Fibroblast of skin of scalp (primary cell): ENCODE measurements at places on chromosomes 2 and 18.

DNA sequence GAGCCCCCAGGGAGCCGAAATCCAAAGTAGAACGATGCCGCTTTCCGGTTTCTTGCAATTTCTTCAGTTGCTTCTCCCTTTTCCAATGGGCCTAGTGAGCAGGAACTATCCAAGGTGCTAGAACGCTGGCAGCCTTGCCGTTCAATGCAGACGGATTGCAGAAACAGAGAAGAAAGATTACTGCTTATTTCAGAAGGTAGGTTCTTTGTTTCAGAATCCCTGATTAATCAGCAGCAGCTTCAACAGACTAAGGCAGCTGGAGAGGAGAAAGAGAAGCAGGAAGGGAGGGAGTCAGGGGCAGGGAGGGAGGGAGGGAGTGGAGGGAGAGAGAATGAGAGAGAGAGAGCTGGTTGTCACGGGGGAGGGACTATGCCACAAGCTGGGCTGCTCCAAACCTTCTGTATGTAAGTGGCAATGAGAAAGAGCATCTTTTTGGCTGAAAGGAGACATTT is 576 bp downstream of the NYAP2 start:
- peak; percentile 65 for DNase-seq

DNA sequence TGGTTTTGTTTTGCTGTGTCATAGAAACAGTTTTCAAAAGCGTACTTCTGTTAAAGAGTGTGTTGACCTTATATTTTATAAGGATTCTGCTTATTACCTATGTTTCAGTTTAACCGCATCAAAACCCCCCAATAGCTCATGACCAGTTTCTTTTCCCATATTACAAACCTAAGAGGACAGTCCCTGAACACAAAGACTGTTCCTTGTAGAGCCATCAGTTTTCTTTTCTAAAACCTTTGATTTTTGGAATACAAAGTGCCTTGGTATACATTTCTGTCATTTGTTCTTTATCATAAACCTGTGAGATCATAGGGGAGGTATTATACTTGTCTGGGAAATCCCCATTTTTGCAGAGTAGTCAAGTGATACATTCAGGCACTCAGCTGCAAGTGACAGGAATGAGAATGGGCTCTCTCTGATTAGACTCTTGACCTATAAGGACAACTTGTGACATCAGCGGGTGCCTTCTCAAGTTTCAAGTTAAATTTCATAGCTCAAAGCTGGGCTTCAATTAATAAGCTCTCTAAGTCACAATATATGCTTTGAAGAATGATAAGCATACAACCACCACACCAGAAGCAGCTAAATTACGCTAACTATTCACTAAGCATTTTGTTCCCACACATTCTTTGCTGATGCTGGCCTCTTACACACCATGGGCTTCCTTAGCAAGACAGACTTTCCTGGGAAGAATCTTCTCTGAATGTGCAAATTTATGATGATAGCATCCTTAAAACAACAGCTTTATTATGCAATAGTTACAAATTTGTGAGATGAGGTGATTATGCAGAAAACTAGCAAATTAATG is 97.5 kb upstream of the CD302 start:
- DNase-seq, result no peak

GRCh38 chr18:80231616-80232015 is 15.7 kb downstream of the PARD6G start:
- DNase-seq, result no peak

- DNase-seq, result no peak
Measured at GRCh38 chr18:22447792-22448191, 30.1 kb upstream of the CTAGE1 start.

- no peak for DNase-seq
Measured at GRCh38 chr18:31104444-31104843, 2.2 kb upstream of the DSC2 start.

GRCh38 chr2:12293874-12294273 is 422.9 kb upstream of the TRIB2 start:
- no peak for DNase-seq

GRCh38 chr2:180644709-180645108 is 335.7 kb upstream of the UBE2E3 start:
- DNase-seq, result no peak

DNA sequence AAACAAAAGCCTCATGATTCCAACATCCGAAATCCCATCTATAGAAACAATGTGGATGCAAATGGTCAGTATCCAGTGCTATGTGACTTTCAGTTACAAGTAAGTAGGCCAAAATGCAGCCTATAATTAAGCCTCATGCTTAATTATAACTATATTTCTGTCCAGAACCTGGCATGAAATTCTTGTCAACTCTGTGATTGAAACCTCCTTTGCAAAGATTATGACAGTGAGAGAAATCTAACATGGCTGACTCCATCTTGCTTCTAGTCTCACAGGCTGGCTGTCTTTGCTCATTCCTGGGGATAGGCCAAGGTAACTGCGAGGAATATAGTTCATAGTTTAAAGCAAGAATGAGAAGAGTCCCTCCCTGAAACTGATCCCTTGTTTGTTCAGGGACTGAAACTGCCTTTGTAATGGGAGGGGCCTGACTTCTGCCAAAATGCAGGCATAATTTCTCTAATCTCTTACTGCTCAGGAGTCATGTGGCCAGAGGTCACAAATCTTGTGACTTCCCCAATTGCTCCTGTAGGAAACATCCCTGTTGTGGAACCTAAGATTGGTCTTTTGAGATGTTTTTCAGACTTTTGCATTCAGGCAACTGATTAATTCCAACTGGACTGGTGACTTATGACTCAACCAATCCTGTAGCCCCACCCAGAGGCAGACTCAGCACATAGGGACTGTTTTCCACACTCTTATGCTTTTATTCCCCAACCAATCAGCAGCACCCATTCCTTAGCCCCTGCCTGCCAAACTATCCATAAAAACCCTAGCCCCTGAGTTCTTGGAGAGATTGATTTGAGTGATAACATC is 84.5 kb upstream of the TLK1 start:
- peak; percentile 29 for DNase-seq

- DNase-seq, result peak; percentile 66
Measured at GRCh38 chr2:7593360-7593759, 676.1 kb downstream of the RNF144A start.

DNA sequence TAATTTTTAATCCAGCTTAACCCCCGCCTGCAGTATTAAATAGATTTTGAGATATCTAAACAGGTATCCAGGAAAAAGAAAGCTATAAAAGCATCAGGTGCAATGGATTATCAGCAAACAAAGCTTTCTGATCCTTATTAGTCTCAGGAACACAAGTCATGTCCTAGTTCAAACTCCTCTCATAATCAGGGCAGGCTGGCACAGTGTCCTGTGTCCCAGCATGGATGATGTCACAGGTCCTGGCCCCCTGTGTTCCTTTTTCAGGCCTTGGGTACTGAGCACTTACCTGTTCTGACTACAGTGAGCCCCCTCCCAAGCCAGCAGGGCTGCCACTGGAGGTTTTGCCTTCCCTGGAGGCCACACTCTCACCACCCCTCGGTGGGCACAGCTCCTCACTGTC is 19.5 kb upstream of the MRO start:
- no peak for DNase-seq

- DNase-seq, result peak; percentile 97
Measured at GRCh38 chr18:32349728-32350395, 120.8 kb downstream of the GAREM1 start.

- DNase-seq, result no peak
Measured at GRCh38 chr2:124663645-124663997, 638.5 kb downstream of the CNTNAP5 start.

- DNase-seq, result no peak
Measured at GRCh38 chr2:126748929-126749518, 93.1 kb downstream of the GYPC start.

DNA sequence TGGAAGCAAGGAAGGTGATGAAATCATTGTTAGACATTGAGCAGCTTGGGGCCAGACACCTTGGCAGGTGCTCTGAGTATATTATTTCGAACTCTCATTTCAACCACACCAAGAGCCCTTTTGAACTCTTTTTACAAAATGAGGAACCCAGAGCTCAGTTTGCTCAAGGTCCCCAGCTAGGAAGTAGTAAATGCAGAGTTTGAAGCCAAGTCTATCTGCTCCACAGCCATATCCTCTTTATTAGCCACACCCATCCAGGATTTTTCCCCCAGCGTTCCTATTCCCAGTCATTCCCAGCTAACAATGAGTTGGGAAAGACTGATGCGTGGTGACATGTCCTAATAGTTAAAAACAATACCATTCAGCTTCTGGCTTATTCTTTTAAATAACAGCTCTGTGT is 40.2 kb downstream of the SEMA4F start:
- DNase-seq, result no peak

DNA sequence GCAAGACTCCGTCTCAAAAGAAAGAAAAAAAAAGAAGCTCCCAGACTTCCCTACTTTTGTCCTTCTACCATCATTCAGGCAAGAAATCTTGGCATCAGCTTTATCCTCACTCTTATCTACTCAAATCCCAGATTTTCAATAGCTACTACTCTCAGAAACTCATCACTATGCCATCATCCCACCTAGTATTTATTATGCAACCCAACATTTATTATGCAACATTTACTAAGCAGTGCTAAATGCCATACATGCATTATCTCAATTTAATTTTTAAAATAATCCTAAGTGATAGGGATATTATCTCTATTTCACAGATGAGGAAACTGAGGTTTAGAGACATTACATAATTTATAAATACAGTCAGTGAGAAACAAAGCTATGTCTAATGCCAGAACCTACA is 4.1 kb downstream of the USP37 start:
- no peak for DNase-seq

GRCh38 chr2:162967147-162967546 is 128.6 kb upstream of the KCNH7 start:
- no peak for DNase-seq

GRCh38 chr2:28951910-28952835 is 28.9 kb upstream of the TOGARAM2 start:
- DNase-seq, result no peak

DNA sequence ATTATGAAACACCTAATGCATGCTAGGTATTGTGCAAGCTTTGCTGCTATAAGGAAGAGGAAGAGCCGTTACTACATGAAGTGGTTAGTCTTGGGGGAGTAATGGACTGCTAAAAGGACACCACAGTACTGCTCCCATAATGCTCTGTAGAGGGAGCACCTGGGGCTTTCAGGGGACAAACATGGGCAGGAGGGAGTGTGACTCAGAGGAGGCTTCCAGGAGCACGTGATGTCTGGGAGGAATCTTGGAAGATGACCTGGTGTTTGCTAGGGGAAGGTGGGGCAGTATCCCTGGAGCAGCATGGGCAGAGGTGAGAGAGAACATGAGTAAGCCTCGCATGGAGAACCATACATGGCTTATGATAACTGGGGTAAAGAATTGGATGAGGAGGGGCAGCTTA is 18.8 kb downstream of the MAPK4 start:
- no peak for DNase-seq

DNA sequence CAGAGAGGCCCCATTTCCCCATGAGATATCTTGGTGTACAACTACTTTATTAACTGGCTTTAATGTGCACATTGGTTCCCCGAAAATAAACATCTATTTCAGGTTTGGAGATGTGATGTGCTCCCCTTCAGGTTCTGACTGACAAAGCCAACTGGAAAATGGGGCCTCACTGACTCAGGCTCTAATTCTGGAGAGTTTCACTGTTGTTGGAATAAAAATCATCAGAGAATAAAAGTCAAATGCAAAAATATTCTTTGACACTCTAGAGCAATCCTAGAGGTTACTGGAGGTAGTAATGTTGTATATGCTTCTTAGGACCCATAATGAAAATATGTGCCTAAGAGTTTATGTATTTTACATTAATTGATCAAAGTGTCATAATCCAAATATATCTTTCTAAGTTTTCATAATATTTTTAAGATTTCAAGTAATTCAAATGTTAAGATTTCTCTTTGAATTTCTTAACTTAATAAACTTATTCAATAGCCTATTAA is 189.9 kb upstream of the COL3A1 start:
- no peak for DNase-seq

- no peak for DNase-seq
Measured at GRCh38 chr2:105309147-105309545, 20.4 kb downstream of the TGFBRAP1 start.

DNA sequence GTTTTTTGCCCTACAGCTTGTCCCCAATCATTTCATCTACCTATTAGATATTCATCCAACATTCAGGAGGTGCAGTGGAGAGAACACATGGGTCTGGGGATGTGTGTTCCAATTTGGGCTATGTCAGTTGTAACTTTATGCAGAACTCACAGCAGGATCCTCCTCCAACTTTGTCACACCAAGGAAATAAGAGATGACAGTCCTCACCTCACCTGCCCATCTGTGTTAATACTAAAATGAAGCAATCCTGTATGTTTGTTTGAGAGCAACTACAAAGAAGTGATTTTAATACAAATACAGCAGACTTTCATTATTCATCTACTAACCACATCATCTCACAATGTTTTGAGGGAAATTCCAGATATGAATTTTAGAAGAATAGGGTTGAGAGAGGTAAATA is 126.7 kb downstream of the ARHGAP15 start:
- DNase-seq, result no peak

GRCh38 chr2:162234620-162235462 is 8.4 kb downstream of the FAP start:
- no peak for DNase-seq

- DNase-seq, result no peak
Measured at GRCh38 chr2:27042159-27042661, 9.3 kb upstream of the AGBL5 start.

- DNase-seq, result no peak
Measured at GRCh38 chr2:191867507-191867847, 20.6 kb upstream of the CAVIN2 start.

DNA sequence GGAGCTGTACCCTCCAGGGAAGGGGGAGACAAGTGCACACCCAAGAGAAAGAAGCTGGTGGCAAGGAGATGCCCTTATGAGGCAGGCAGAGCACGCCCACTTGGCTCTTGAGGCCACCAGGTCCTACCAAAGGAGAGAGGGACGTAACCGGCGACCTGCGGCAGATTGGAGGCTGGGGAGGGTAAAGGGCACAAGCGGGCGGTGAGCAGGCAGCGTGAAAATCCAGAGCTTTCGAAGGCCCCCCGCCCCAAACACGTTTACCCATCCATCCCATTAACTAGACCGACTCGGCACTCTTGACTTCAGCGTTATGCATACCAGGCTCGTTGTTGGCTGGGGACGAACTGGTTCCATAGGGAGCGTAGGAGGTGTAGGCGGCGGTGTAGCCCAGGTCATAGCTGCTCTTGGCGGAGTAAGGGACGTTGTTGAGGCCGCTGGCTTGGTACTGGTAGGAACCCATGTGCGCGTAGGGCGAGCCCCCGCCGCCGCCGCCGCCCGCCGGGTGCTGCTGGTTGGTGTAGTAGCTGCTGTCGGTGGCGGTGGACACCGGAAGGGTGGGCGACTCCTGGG is 794 bp downstream of the DLX2 start:
- DNase-seq, result no peak

DNA sequence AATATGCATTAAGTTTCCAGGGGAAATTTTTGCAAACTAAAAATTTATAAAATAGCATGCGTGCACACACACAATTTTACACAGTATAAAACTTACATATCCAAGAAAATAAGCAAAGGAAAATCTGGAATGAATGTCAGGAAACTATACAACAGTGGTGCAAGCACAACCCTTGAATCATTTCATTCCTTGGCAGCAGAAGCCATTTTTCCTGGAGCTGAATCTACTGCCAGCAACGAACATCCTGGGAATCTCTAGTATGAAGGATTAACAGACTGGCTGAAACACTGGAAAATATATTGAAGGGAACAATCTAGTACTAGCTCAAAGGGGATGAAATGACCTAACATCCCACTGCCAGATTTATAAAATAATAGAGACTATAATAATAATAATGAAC is 235.3 kb downstream of the DYM start:
- peak; percentile 80 for DNase-seq

GRCh38 chr2:159019021-159019420 is 50.6 kb downstream of the TANC1 start:
- no peak for DNase-seq

GRCh38 chr2:114499101-114499500 is 56.7 kb downstream of the DPP10 start:
- no peak for DNase-seq

- no peak for DNase-seq
Measured at GRCh38 chr2:168726375-168726774, 76.1 kb upstream of the NOSTRIN start.
